ENCODE measurements at places on chromosomes 3 and 15. TPM values are rescaled to one million over a fixed set of nuclear protein-coding genes. Genes with fewer than 3 reads are reported as not detected.

- no peak for DNase-seq
Observed at GRCh38 chr3:31196261-31196660, 301.8 kb upstream of the GADL1 start.

DNA sequence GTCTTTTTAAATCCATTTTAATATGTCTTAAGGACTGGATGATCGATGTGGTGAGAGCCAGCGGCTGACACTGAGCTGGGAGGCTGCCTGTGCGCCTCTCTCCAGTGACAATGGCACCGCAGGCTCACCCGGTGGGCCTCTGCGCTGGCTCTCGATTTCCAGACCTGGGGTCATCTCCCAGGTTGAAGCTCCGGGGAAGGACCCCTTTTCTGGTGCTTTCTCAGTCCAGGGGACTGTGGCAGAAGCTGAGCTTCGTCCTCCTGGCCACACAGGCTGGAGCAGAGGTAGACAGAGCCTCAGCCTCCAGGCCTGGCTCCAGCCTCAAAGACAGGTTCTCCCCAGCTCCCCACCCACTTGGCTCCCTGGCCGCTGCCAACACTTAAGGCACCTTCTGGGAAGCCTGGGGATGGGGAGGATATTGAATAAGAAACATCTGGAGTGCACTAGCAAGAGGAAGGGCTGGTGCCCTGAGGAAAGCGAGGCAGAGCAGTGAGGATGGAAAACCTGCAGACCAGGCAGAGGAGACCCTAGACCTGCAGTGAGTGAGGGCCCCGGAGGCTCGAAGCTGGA is 154.2 kb upstream of the SMAD3 start:
- no peak for DNase-seq

STT3B gene
- total RNA-seq = 76.7 TPM

GRCh38 chr3:112611752-112612515 is 29.0 kb downstream of the CCDC80 start:
- no peak for DNase-seq

DNA sequence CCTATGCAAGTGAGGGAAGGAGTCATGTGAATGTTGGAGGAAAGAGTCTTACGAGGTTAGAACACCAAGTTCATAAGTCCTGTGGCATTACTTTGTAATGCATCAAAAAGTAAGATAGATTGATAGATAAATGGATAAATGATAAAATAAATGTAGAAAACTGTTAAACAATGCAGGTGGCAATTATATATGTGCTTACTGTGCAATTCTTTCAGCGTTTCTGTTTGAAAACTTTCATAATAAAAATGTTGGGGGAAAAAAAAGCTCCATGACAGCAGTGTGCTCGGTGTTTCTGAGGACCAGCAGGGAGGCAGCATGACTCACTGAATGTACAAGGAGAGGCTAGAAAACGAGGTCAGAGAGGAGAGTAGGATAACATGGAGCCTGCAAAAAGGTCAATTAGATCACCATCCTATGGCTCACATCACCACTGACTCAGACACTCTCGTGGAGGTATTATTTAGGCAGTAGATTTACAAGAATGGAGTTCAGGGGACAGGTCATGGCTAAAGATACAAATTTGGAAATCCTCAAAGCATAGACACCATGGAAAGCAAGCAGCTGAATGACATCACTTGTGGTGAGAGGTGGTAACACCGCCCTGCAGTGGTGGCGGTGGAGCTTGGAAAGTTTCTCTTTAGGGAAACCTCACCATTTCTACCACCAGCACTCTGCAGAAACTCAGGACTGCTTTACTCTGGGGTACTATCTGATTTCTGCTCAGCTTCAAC is 219.8 kb downstream of the CTNNB1 start:
- DNase-seq = no peak

GRCh38 chr15:72916378-72916777 is 132.8 kb upstream of the ADPGK start:
- no peak for DNase-seq

DNA sequence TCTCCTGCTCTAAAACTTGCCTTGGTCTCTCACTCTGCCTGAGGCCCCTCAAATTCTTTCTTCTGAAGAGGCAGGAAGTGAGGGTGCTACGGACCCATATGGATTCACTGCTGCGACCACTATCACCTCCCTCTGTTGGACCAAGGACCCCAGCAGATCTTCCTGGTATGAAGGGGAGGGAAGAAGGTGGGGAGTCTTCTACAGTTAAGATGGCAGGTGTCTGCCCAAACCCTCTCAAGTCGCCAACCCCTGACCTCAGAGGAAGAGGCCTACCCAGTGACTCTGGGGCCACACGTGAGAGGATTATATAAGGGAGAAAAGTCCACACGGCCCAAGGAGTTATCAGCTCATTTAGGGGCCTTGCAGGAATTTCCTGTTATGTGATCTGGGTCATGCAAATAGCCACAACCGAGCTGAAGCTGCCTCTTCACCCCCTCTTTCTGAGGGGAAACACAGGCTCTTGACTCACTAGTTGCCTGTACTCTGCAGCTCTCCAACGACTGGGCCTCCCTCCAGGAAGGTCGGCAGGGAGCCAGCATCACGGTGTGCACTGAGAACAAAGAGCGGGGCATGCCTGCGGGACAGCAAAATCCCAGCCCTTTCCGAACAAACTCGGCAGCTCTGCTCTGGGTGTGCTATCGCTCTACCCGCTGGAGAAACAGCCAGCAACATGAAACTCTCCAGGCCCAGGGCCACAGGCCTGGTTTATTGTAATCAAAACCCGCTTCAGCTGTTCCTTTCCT is 116.0 kb downstream of the XXYLT1 start:
- DNase-seq = peak; percentile 89

SENP7 gene
- 10.6 TPM for total RNA-seq

DNA sequence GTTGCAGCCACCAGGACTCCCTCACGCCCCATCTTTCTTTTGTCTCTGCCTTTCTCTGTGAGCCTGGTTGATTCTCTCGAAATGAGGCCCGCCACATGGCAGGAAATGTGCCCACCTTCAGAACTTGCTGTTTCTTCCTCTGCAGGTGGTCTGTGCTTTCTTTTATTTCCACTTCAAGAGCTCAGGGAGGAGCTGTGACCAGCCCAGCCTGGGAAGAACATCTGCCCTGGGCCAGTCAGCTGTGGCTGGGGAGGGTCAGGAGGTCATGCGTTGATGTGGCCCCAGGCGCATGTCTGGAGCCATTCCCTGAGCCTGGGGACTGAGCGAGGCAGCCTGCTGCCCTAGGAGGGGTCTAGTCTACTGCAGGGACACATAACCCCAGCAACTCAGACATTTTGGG is 8.0 kb downstream of the FBLN2 start:
- no peak for DNase-seq

ZNF660 gene
- 1.8 TPM for total RNA-seq

MESP2 gene
- total RNA-seq = 0.16 TPM

RYR3 gene
- total RNA-seq = 0.21 TPM

GRCh38 chr3:39028546-39028945 is 23.2 kb downstream of the SCN11A start:
- no peak for DNase-seq

ZBED2 gene
- total RNA-seq = not detected

GRCh38 chr15:62344806-62345539 is 179.9 kb upstream of the C2CD4B start:
- no peak for DNase-seq

GRCh38 chr3:192275741-192276355 is 451.5 kb downstream of the FGF12 start:
- no peak for DNase-seq

LYSMD2 gene
- total RNA-seq = 6.2 TPM

DNA sequence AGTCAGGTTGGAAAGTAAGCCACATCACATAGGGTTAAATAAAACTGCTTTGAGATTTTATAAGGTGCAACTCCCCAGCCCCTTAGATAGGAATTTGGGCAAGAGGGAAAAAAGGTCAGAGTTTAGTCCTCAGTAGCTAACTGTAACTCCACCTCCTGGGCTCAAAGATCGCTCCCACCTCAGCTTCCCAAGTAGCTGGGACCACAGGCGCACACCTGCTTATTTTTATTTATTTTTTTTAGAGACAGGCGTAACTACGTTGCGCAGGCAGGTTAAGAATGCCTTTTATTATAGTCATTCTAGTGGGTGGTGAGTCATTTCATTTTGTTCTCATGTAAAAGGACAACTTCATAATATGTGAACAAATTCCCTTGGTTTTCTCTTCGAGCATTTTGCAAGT is 14.7 kb downstream of the TM2D3 start:
- no peak for DNase-seq

DNA sequence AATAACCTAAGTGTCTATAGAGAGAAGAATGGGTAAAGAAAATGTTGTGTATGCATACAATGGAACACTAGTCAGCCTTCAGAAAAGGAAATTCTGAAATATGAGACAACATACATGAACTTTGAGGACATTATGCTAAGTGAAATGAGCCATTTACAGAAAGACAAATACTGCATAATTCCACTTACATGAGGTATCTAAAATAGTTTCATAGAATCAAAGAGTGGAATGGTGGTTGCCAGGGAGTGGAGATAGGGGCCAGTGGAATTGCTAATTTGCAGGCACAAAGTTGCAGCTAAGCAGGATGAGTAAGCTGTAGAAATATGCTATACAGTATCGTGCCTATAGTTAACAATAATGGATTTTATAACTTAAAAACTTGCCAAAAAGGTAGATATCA is 779.6 kb upstream of the ARPP21 start:
- DNase-seq = no peak

GRCh38 chr3:115728013-115728412 is 104.7 kb downstream of the GAP43 start:
- DNase-seq = no peak

MORC1 gene
- not detected for total RNA-seq

CGNL1 gene
- total RNA-seq = 26.0 TPM

GRCh38 chr3:128197855-128198254 is 44.6 kb downstream of the EEFSEC start:
- no peak for DNase-seq

DNA sequence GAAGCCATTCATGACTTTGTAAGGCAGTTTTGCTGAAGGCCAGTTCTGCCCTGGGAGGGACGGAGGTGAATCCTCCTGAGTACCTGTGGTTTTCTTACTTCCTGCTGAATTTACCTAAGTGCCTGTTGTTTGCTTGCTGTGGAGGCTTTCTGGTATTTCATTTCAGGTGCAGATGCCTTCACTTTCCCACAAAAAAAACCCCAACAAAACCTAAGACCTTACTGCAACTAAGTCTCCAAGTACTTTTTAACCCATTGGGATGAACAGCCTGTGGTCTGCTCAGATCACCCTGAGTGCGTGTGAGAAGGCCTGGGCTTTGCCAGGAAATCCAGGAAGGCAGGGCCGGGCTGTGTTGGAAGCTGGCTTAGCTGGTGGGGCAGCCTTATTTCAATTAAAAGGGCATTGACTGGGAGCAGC is 65.3 kb downstream of the IGF1R start:
- DNase-seq = peak; percentile 47

DNA sequence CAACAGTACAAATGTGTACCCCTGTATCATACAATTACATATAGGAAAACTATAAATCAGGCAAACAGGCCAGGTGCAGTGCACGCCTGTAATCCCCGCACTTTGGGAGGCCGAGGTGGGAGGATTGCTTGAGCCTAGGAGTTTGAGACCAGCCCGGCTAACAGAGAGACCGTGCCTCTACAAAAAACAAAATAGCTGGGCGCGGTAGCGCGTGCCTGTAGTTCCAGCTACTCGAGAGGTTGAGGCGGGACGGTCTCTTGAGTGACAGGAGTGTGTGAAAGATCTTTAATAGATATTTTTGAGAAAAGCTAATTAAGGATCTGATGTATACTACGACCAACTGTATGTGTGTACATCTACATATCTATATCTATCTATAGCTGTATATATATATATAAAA is 33.8 kb upstream of the BDH1 start:
- no peak for DNase-seq

DNA sequence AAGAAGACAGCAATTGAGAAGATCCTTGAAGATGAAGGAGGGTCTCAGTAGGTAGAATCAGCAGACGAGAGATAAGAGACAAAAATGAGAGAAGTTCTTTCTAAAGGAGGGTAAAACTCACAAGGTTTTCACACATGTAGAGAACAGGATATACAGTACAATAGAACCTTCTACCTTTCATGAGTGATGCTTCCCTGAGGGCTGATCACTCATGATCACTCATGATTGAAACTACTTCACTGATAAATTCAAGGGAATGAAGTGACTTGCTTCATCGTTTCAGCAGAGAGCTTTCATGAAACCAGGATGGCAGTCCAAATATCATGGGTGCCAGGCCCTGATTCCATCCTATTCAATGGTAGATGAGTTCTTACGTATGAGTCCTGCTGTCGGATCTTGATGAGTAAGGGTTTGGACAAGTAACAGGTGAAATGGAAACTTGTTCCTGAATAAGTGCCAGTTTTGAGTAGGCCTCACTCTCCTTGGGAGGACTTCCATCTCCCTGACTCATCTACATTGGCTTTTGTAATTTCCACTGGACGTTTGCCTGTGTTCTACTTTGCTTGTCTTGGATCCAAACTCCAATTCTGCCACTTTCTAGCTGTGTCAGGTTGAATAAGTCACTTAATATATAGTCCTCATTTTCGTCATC is 9.6 kb upstream of the CLDN16 start:
- DNase-seq = no peak

RTP4 gene
- total RNA-seq = 2.1 TPM

DNA sequence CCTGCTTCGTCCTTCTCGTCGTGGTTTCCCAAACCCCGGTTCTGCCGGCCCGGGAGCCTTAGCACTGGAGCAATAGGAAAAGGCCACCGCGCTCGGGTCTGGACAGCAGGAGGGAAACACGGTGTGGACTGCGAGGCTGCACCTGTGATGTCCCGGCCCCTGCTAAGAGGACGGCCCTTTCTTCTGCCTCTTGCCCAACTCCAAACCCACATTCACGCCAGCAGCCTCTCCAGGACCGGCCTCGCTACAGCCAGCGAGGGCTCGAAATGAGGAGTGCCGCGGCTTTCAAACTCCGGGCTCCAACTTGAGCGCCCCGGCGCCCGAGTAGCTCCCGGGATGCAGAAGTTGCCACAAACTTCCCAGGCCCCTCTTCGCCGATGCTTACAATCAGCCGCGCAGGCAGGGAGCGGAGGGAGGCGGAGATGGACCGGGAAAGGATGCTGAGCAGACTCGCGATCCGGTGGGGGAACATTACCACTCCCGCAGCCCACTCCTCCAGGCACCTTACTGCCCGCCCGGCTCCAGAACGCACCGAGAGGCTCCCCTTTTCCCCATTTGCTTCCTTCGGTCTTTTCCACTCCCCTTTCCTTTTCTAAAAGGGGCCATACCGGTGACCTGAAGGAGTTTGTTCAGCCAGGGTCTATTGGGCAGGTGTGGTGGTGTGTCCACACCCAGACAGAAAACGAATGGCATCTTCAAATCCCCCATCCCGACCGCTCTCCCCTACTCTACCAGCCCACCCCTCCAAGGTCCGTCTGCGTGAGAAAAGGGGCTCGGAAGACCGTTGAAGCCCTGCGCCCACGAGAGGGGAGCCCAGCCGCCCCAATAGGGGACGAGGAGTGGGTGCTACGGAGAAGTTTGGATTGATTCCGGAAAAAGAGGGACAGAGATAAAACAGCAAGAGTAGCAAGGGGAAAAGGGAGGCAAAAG is 18.8 kb upstream of the SATB1 start:
- DNase-seq = peak; percentile 28

IL17RC gene
- 33.2 TPM for total RNA-seq

DNA sequence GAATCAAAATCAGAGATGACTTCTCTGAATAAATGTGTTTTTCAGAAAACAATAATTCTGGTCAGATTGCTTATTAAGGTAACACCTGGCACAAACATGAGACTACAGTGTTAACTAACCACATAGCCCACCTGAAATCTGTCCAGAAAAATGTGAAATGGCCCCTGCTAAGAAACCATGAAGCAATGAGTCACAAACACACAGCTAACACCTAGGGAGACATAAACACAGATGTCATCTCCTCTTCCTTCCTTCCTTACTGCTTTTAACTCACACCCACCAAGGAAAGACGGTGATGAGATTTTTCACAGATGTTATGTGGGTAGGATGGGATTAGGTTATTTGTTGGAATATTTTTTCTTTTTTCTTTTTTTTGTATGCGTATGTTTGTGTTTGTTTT is 315.0 kb upstream of the STAC start:
- DNase-seq = no peak

TRH gene
- total RNA-seq = not detected

CORO2B gene
- 8.5 TPM for total RNA-seq

All from left cardiac atrium (tissue), 4 donors.